ENCODE measurements at places on chromosomes 12 and 14.

GRCh38 chr14:86532219-86532618 is 1002.3 kb downstream of the FLRT2 start:
- no peak for DNase-seq

- no peak for DNase-seq
These were observed 155.8 kb upstream of the ATP2B1 start for GRCh38 chr12:89864411-89864810.

DNA sequence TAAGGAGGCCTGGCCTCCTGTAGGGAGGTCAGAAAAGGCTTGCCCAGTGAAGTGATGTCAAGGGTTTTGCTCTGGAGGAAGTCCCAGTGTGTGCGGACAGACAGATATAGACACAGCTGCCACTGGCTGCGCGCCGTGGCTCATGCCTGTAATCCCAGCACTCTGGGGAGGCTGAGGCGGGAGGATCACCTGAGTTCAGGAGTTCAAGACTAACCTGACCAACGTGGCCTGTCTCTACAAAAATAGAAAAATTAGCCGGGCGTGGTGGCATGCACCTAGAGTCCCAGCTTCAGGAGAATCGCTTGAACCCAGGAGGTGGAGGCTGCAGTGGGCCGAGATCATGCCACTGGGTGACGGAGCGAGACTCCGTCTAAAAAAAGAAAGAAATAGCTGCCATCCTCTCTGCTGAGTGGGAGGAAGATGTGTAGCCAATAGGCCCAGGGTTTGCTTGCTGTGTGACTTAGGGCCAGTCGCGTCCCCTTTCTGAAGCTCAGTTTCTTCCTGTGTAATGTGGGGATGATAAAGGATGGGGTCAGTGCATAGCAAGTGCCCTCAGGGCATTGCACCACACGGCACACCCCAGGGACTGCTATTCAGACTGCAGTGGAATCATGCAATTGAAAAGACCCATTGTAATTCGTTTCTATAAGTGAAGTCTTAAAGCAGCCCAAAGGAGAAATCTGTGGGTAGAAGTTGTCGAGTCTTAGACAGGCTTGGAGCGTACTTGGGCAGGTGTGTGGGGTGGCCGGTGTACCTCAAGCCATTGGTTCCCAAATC is 18.7 kb upstream of the MLEC start:
- DNase-seq = no peak

GRCh38 chr12:72075891-72076557 is 137.4 kb downstream of the TPH2 start:
- no peak for DNase-seq

GRCh38 chr12:40238266-40238902 is 13.6 kb downstream of the LRRK2 start:
- DNase-seq = no peak

- no peak for DNase-seq
These were observed 263.4 kb downstream of the SOX5 start for GRCh38 chr12:23686095-23686494.

DNA sequence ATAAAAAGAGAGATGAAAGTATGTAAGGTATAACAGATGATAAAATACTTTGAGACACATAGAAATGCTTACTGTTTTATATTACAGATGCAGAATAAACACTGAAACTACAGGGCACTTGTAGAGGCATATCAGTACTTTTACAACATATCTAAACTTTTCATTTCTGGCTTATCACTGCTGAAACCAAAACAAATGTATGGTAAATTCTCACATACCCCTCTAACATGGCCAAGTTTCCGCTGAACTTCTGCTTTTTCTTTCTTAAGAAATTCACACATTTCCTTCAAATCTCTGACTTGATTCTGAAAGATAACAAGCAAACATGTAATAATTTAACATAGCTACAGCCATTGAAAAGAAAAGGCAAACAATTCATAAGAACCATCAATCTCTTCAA is 33.3 kb upstream of the C12orf50 start:
- no peak for DNase-seq

- DNase-seq = no peak
These were observed 26.5 kb downstream of the TUNAR start for GRCh38 chr14:95903165-95903564.

DNA sequence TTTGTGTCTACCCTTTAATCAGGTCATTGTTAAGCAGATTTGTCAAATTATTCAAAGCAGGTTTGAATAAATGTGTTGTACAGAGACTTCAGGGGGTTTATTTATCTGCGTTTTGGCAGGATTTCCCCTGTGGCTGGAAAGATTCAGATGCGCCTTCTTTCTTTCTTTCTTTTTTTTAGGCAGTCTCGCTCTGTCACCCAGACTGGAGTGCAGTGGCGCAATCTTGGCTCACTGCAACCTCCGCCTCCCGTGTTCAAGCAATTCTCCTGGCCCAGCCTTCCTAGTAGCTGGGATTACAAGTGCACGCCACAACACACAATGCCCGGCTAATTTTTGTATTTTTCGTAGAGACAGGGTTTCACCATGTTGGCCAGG is 6.3 kb upstream of the NANOGNB start:
- no peak for DNase-seq

DNA sequence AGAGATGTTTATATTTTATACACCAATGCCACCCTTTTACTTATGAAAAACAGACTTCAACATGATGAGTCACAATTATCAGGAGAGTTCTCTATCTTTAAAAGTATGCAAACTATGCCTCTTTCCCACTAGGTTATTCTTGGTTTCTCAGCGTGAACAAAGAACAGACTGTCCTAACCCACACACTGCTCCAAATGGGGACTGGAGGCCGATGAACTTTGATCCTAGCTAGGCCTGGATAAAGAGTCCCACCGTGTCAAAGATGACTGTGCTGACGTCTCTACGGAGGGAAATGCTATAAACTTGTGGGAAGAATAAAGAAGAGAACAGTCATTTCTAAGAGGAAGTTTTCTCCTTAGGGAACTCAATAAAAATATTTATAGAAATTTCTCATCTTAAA is 160.1 kb downstream of the EPS8 start:
- DNase-seq = no peak

DNA sequence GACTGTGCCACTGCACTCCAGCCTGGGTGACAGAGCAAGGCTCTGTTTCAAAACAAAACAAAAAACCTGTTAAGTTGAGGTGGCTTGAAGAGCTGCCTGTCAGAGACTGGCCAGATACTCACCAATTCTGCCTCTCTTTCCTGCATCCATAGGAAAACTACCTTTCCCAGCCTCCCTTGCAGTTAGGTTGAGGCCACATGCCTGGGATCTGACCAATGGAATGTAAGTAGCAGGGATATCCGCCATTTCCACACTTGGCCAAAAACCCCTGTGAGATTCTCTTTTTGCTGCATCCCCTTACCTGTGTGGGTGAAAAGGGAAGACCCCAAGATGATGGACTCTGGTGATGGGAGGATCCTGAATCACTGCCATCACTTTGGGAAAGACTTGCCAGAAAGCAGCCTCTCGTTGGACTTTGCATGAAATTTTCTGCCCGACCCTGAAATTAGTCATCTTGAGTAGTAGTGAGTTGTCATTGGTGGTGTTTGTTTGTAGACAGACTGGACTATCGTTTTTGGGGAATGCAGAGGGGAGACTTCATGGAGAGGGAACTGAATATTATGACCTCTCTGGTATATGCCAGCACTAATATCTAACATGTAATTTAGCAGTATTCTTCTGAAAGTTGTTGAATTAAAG is 14.0 kb downstream of the GPR68 start:
- DNase-seq = peak; percentile 16

- no peak for DNase-seq
These were observed 33.1 kb upstream of the MMP19 start for GRCh38 chr12:55875704-55876467.

GRCh38 chr14:35438910-35439713 is 34.6 kb upstream of the NFKBIA start:
- DNase-seq = no peak

DNA sequence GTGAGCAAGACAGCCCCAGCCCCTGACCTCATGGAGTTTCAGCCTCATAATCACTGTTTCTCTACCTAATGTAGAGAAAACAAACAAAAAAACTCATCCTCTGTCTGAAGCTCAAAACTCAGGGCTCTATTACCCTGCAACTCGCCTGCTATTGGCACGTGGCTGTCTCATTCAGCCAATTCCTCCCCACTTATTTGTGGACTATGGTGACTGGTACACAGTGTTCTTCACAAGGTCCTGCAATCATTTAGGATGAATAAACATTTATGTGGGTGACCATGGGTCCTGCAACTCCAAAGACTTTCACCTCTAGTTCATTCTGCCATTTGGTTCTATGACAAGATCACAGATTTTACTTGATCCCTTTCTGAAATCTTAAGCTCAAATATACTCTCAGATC is 4.7 kb downstream of the PPP2R3C start:
- no peak for DNase-seq

DNA sequence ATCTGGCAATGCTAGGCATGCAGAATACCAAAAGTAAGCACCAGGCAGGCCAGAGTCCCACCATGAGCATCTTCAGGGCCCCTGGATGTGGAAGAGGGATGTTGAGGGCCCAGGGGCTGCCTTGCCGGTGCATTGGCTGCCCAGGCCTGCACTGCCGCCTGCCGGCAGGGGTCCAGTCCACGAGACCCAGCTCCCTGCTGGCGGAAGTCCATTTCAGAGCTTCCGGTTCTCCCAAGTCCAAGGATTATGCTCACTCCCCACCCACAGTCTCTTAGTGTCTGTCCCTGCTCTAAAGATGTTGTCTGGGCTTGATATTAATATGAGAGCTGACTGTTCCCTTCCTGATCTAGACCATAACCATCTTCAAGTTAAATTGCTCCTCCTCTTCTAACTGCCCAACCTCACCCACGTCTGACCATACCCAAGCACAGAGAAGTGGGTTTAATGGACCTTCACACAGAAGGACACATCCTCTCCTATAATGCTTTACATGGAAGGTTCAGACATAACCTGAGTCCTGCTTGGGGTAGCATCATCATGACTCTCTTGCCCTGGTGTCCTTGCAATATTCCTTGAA is 117.4 kb downstream of the DAD1 start:
- DNase-seq = peak; percentile 22

GRCh38 chr12:67661311-67662021 is 12.9 kb downstream of the DYRK2 start:
- DNase-seq = no peak

DNA sequence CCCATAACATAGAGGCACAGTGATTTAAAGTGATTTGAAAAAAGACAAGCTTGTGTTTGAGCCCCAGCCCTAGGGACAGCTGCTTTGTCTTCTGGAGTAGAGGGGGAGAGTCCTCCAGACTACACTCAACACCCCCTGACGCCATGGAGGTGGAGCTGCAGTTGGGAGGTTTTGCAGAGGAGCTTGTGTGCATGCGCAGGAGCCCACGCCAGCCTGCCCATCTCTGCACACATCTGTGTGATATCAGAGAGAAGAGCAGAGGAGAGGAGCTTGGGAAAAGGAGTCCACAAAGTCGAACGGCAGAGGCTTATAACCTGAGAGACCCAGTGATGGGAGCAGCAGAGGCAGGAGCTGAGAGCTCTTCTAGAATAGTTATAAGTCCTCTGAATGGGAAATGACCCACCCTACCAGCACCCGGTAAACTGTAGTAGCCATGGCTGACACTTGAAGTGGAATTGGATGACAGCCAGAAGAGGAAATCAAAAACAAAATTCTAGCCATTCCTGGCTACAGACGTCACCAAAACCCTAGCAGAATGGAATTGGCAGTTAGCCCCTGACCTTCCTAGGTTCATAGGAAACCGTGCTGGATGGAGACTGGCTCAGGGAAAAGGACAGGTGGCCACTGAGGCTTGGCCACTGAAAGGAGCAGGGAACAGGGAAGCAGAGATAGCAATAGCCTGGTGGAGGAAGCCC is 185.1 kb upstream of the VASH1 start:
- DNase-seq = no peak

- no peak for DNase-seq
These were observed 2.8 kb downstream of the TSHR start for GRCh38 chr14:80958226-80958625.

- no peak for DNase-seq
These were observed 65.1 kb upstream of the KTN1 start for GRCh38 chr14:55514819-55515490.

DNA sequence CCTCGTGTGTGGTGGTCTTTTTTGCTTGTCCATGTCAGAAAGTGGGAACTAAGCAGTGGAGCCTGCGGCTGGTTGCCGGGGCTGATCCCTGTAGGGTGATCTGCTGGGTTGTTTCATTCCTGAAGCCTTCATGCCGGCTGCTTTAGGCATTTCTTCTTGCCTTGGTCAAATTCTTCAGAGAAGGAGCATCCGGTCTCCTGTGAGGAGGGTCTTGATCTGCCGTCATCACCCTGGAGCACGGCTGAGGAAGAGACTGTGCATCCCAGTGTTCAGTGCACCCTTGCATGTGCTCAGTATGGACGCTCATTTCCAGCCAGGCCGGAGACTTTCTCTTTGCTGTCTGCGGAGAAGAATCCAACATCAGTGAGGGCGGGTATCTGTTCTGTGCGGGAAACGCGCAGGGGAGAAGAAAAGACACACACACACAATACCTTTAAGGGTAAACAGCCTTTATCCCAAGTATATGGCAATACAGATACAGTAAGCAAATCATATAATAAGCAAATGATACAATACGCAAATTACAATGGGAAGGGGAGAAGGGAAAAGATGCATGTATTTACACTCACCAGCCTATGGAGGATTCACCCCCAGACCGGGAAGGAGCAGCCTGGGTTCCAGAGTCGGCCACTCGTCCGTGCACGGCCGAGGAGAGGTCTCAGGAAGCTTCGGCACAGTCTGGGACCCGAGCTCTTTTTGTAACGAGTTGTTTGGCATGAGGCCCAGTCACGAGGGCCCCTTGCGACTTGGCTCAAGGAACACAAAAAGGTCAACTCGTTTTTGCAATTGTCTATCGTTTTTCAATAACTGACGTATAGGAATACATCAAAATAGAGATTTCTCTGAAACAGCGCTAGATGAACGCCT is 1366.8 kb upstream of the TMEM132C start:
- no peak for DNase-seq

DNA sequence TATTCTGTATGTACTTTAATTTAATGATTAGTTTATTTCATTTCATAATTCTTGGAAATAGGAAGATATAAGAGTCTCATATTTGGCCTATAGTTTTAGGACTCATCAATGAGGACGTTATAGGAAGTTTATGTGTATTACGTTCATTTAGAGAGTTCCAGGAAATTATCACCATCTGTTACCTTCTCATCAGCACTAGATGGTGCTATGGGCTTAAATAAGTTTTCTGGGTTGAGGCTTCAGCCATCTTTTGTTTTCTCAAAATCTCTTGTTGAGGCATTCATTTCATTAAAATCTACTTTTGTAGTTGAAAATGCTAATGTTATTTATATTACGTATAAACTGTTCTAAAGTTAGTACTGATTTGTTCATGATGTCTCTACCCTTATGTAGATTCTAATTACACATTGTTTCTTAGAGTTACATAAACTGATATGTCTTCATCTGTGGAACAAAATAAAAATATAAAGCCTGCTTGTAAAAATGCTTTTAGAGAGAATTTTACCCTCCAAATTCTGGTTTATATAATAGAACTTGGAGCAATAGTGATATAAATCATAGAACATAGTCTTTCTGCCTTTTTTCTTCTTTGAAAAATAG is 89.2 kb downstream of the CFAP54 start:
- DNase-seq = no peak
